ENCODE measurements at places on chromosomes 2 and 18.

DNA sequence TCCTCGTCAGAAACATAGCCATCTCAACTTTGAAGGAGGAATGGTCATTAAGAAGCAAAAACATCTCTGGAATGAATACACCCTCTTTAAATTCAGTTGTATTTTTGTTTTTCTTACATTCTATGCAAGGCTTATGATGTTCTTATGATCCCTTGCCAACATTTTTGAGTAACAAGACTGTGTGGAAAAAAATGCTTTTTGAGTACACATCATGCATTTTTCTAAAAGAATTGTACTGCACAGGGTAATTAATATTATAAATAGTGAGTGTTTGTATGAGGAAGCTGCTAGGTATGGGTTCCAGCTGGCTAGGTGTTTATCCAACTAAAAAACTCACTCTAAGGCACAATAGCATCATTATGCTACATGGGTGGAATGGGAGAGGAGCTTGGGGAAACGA is 59.0 kb upstream of the SPATS2L start:
- DNase-seq = no peak

GRCh38 chr2:153872311-153873051 is 759 bp downstream of the GALNT13 start:
- no peak for DNase-seq

DNA sequence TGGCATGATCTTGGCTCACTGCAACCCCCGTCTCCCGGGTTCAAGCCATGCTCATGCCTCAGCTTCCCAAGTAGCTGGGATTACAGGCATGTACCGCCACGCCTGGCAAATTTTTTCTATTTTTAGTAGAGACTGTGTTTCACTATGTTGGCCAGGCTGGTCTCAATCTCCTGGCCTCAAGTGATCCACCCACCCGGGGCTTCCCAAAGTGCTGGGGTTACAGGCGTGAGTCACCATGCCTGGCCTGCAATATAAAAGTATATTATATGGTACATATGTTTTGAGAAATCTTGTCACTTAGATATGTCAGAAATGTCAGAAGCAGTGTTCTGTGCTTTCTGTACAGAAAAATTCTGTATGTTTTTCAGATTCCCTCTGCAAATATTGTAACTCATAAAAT is 19.2 kb upstream of the XPO1 start:
- DNase-seq = no peak

DNA sequence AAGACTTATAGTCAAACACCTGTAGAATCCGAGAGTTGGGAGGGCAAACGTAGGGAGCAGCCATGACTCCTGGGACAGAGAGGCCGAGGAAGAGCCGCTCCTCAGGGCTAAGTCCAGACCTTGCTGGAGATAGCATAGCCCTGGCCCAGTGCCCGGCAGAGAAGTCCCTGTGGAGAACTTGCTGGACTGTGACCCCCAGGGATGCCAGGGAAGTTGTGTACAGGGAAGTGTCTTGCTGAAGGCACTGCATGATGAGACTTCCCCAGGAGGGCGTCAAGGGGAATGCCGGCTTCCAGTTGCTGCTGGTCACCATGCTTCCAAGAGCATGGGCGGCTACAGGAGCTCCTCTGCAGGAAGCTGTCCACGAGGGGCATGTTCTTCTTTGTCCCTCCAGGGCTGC is 8.6 kb upstream of the CNDP1 start:
- no peak for DNase-seq

- DNase-seq = no peak
Observed at GRCh38 chr2:57396355-57397098, 650.1 kb upstream of the VRK2 start.
